ENCODE measurements at places on chromosomes 11 and 22. TPM values are rescaled to one million over a fixed set of nuclear protein-coding genes. Genes with fewer than 3 reads are reported as not detected.
A peak's percentile ranks its signal among the peaks of the same experiment; 100 is the strongest.

DNA sequence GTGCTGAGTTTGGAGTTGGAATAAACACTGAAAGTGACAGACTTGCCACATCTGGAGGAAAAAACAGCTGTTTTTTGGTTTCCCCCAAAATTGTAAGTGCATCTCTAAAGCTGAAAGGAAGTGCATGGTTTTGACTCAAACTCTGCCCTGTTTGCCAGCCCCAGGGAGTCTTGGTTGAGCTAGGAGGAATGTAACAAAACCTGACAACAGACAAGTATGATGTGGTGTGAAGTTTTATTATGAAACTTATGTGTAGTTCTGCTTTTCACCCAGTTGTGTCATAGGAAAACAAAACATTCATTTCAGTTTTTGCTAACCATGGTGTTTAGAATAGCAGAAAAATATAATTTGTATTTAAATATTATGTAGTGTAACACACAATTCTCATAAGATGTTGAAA lies 31.7 kb upstream of the PDE3B start:
- H3K4me3 ChIP-seq = no peak overlapping the region
- H3K27me3 ChIP-seq = no peaks in the 10 kb centered on the region
- H3K27ac ChIP-seq = no peak overlapping the region
- peaks cover 3% of the 10 kb centered on the region for H3K36me3 ChIP-seq
- H3K4me1 ChIP-seq = peaks cover 4% of the 10 kb centered on the region

DNA sequence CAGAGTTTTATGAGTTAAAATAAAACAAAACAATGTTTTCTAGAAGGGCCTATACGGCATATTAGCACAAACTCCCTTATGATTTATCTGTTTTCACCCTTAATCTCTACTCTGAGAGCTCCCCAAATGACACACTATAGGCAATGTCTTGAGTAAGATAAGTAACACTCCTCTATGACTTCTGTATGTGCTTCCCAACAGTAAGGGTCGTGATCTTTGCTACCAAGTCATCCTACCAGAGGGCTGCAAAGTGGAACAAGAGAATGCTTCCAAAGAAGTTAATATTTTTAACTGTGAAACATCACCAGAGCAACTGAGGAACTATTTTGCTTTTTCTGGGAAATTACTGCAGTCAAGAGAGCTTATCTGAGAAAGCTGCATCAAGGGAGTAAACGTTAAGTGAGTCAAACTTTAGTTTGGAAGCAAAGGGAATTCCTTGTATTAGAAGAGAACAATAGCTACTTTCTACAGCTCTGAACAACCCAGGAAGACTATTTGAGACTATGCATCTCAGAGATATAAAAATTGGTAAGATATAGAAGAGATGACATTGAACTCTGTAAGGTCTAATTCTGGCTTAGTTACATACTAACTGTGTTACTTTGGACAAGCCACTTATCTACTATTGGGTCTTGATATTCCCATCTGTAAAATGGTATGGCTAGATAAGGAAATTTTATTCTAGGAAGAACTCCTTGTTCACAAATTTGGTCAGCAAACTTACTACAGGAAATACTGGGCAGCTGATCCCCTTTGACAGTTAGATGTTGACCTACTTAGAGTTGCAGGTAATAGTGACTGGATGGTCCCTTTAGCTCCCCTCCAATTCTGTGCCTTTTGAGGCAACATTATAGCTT lies 43.7 kb upstream of the CCDC34 start:
- peaks cover 7% of the 10 kb centered on the region for H3K4me1 ChIP-seq
- H3K27me3 ChIP-seq = no peaks in the 10 kb centered on the region
- H3K4me3 ChIP-seq = no peak overlapping the region

DNA sequence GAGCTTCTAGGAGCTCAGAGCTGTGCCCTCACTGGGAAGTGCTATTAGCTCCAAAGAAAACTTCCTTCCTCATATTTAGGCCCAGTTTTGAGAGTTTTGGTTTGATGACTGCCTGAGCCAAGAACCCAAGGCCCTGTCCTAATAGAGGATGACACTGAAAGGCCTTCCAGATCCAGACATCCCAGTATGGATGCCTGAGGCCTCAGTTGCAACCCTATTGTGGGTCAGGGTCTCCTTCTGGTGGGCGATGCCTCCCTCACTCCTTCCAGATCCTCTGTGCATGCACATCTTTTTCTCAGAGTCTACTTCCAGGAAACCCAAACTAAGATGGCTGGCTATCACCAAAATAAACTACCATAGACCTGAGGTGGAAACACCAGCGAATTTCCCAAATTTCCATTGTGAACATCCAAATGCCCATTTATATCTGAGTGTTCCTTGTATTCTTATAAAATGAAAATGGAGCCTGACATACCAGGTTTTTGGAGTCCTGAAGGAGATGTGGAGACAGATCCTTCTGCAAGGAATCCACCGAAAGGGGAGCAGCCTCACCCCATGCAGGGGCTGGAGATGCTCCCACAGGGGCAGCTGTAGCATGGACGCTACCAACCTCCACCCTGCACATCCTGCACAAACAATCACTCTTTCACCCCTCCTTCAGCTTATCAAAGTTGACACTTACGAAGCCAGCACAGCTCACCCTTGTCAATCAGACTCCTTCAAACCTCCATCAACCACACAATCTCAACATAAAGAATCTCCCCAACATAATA lies 61.1 kb downstream of the GGTLC2 start:
- no peaks in the 10 kb centered on the region for H3K36me3 ChIP-seq
- no peak for DNase-seq
- no peaks in the 10 kb centered on the region for H3K27me3 ChIP-seq
- no peak overlapping the region for H3K4me3 ChIP-seq

- no peak for DNase-seq
- H3K4me1 ChIP-seq = peaks cover 6% of the 10 kb centered on the region
- H3K36me3 ChIP-seq = no peaks in the 10 kb centered on the region
- H3K27ac ChIP-seq = no peak overlapping the region
These were observed 101.1 kb upstream of the FAT3 start for GRCh38 chr11:92123540-92123939.

GRCh38 chr11:92845805-92846204 lies 123.6 kb upstream of the MTNR1B start:
- H3K4me3 ChIP-seq = no peak overlapping the region
- no peak overlapping the region for H3K27ac ChIP-seq
- no peaks in the 10 kb centered on the region for H3K36me3 ChIP-seq
- H3K27me3 ChIP-seq = no peaks in the 10 kb centered on the region
- peaks cover 6% of the 10 kb centered on the region for H3K4me1 ChIP-seq

DNA sequence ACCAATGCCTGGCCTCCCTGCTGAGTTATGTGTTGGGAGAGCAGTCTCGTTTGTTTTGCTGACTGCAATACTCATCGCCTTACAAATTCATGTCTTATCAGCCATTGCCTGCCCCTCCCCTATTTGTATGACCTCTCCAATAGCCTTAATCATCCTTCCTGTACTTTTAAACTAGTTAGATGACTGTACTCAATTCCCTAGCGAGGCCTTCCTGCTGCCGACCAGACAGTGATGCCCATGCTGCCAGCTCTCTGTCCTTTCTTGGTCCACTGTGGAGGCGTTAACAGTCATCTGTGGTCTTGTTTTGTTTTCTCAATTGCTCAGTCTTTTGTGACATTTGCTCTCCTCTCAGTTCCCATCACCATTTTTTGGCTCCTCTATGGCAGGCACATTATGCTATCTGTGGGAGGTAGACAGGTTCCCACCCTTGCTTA lies 20.3 kb upstream of the YPEL1 start:
- H3K27ac ChIP-seq = no peak overlapping the region
- H3K36me3 ChIP-seq = peaks cover 32% of the 10 kb centered on the region
- no peaks in the 10 kb centered on the region for H3K27me3 ChIP-seq
- no peak overlapping the region for H3K4me3 ChIP-seq

GRCh38 chr22:39236321-39237317 lies 8.2 kb downstream of the PDGFB start:
- H3K27me3 ChIP-seq = no peaks in the 10 kb centered on the region
- peak overlapping the region; percentile 70 for H3K27ac ChIP-seq
- DNase-seq = peak; percentile 81
- no peak overlapping the region for H3K4me3 ChIP-seq
- peaks cover 74% of the 10 kb centered on the region for H3K4me1 ChIP-seq

GRCh38 chr11:64472593-64473455 lies 113.9 kb downstream of the RPS6KA4 start:
- H3K4me1 ChIP-seq = no peaks in the 10 kb centered on the region
- H3K4me3 ChIP-seq = no peak overlapping the region
- no peak overlapping the region for H3K27ac ChIP-seq
- no peak for DNase-seq
- H3K27me3 ChIP-seq = peaks cover 35% of the 10 kb centered on the region

GRCh38 chr11:35792846-35793192 lies 130.2 kb downstream of the TRIM44 start:
- H3K4me3 ChIP-seq = no peak overlapping the region
- H3K36me3 ChIP-seq = no peaks in the 10 kb centered on the region
- H3K27me3 ChIP-seq = no peaks in the 10 kb centered on the region
- H3K27ac ChIP-seq = no peak overlapping the region
- no peaks in the 10 kb centered on the region for H3K4me1 ChIP-seq

- H3K27ac ChIP-seq = no peak within 1 kb of the TSS
- H3K4me1 ChIP-seq = no peaks in the 10 kb centered on the region
- DNase-seq = no peak
- no peaks in the 10 kb centered on the region for H3K27me3 ChIP-seq
- no peak within 1 kb of the TSS for H3K4me3 ChIP-seq
These were observed at the start of gene OR51I1 for GRCh38 chr11:5441414-5441813. TSS of gene OR51I1 (minus strand) at chr11:5441514. CDS start at chr11:5441514, 0 bp downstream.

DNA sequence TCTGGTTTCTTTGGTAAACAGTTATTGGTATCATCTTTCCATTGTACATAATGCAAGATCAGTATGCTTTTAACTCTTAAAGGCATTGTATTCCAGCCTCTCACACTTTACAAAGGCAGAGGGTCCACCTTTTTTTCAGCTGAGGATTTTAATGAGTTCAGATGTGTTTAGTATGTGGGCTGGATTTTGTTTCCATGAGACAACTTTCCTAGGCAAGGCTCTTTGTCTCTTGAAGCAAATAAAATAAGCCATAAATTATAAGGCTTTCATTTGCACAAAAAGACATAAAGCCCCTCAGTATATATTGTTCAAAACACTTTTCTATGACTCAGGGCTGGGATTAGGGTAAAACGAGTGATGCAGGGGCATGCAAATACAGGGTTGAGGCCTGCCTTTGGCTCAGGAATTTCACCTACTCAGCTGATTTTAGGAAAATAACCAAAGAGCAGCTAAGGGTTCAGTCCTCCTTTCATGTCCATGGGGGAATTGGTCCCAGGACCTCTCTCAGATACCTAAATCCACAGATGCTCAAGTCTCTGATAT lies 7.6 kb downstream of the MMP20 start:
- no peaks in the 10 kb centered on the region for H3K4me1 ChIP-seq
- no peak overlapping the region for H3K27ac ChIP-seq
- no peaks in the 10 kb centered on the region for H3K27me3 ChIP-seq
- no peaks in the 10 kb centered on the region for H3K36me3 ChIP-seq

GRCh38 chr22:38085501-38085900 lies 1.5 kb upstream of the SLC16A8 start:
- H3K27me3 ChIP-seq = peaks cover 73% of the 10 kb centered on the region
- H3K27ac ChIP-seq = no peak overlapping the region
- no peaks in the 10 kb centered on the region for H3K36me3 ChIP-seq
- DNase-seq = no peak
- H3K4me1 ChIP-seq = peaks cover 28% of the 10 kb centered on the region

DNA sequence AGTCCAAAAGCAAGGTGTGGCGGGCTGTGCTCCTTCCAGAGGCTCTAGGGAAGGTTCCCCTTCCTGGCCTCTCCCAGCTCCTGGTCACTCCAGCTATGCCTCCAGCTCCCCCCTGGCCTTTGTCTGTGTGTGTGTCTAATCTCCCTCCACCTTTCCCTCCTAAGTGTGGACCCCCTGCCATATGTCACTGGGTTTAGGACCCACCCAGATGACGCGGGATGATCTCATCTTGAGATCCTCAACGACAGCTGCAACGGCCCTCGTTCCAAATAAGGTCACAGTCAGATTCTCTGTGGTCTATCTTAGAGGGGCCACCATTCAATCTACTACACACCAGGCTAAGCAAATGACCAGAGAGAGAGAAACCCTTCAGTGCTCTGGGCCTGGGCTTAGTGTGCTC lies 107.9 kb downstream of the ARHGAP8 start:
- no peaks in the 10 kb centered on the region for H3K27me3 ChIP-seq
- no peaks in the 10 kb centered on the region for H3K4me1 ChIP-seq
- H3K4me3 ChIP-seq = no peak overlapping the region
- H3K27ac ChIP-seq = no peak overlapping the region
- DNase-seq = no peak

- H3K27ac ChIP-seq = no peak overlapping the region
- DNase-seq = peak; percentile 79
- peaks cover 30% of the 10 kb centered on the region for H3K4me1 ChIP-seq
- no peak overlapping the region for H3K4me3 ChIP-seq
These were observed 9.8 kb downstream of the PDHX start for GRCh38 chr11:34926101-34926830.

DNA sequence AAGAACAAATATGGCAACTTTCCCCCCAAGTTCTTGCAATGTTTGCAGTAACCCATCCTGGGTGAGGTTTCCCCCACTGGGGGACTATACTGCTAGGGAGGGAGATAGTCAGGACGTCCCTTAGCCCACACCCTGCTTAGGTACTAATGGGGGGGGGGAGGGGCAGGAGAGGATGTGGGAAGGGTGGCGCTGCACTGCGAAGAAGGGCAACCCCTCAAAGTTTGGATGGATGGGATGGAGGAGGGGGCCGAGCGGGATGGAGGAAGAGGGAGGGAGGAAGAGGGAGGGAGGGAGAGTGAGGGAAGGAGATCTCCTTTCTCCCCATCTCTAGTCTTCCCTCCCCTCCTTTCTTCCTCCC lies 100.6 kb upstream of the HSD17B12 start:
- no peak overlapping the region for H3K27ac ChIP-seq
- peak overlapping the region; percentile 47 for H3K4me3 ChIP-seq
- H3K27me3 ChIP-seq = peaks cover 100% of the 10 kb centered on the region
- peaks cover 74% of the 10 kb centered on the region for H3K4me1 ChIP-seq
- H3K36me3 ChIP-seq = no peaks in the 10 kb centered on the region
- DNase-seq = no peak

GRCh38 chr11:60872961-60873524 lies 5.7 kb downstream of the ZP1 start:
- no peak overlapping the region for H3K4me3 ChIP-seq
- H3K27ac ChIP-seq = peak overlapping the region; percentile 50
- no peaks in the 10 kb centered on the region for H3K27me3 ChIP-seq
- no peaks in the 10 kb centered on the region for H3K4me1 ChIP-seq
- H3K36me3 ChIP-seq = peaks cover under 1% of the 10 kb centered on the region

- no peak for DNase-seq
- no peaks in the 10 kb centered on the region for H3K36me3 ChIP-seq
- H3K4me3 ChIP-seq = no peak within 1 kb of the TSS
- no peaks in the 10 kb centered on the region for H3K4me1 ChIP-seq
- H3K27me3 ChIP-seq = no peaks in the 10 kb centered on the region
These were observed at the start of gene OR8G5 for GRCh38 chr11:124256076-124256475. TSS of gene OR8G5 (plus strand) at chr11:124256376. CDS start at chr11:124264932, 8,556 bp downstream.

- H3K27ac ChIP-seq = no peak overlapping the region
- H3K36me3 ChIP-seq = no peaks in the 10 kb centered on the region
- no peak for DNase-seq
- H3K4me3 ChIP-seq = no peak overlapping the region
These were observed 1473.5 kb upstream of the TENM4 start for GRCh38 chr11:80914311-80914710.

The IGLL1 gene
- not detected for total RNA-seq

The SLC1A2 gene
- 3.2 TPM for total RNA-seq

Data from stomach (tissue), 19 donors.